ENCODE measurements at places on chromosomes 3 and 15. TPM values are rescaled to one million over a fixed set of nuclear protein-coding genes. Genes with fewer than 3 reads are reported as not detected.
A peak's percentile ranks its signal among the peaks of the same experiment; 100 is the strongest.

LAMB2 gene
- 181 TPM for total RNA-seq

LRRC2 gene
- 0.21 TPM for total RNA-seq

DNA sequence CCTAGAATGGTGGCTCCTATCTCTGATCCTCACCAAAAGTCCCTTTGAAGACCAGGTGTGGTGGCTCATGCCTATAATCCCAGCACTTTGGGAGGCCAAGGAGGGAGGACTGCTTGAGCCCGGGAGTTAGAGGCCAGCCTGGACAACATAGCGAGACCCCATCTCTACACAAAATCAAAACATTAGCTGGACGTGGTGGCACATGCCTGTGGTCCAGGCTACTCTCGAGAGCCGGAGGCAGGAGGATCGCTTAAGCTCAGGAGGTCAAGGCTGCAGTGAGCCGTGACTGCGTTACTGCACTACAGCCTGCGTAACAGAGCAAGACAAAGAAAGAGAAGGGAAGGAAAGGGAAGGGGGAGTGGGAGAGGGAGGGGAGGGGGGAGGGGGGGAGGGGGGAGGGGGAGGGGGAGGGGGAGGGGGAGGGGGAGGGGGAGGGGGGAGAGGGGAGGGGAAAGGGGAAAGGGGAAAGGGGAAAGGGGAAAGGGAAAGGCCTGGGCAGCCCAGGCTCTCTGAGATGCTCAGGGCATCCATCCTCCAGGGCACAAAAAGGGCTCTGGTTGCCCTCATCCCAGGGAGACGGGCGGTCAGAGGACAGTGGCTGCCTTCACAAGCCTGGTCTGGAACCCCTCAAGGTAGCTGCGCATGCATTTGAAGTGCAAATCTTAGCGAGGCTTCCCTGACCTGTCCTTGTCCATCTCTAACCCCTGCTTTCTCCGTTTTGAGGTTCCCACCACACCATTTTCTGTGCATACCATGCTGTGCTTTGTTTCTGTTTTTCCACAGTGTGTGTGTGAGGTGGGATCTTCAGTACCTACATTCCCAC lies 76.1 kb downstream of the LDHAL6B start:
- no peaks in the 10 kb centered on the region for H3K36me3 ChIP-seq
- H3K27me3 ChIP-seq, result no peaks in the 10 kb centered on the region
- no peak for DNase-seq
- peaks cover 22% of the 10 kb centered on the region for H3K4me1 ChIP-seq

GRCh38 chr15:90561344-90562244 lies 31.9 kb downstream of the CRTC3 start:
- H3K27ac ChIP-seq, result no peak overlapping the region
- peaks cover 23% of the 10 kb centered on the region for H3K4me1 ChIP-seq
- DNase-seq, result no peak
- no peaks in the 10 kb centered on the region for H3K36me3 ChIP-seq

GRCh38 chr3:63960048-63960711 lies 48.0 kb upstream of the SCAANT1 start:
- H3K27me3 ChIP-seq, result no peaks in the 10 kb centered on the region
- peaks cover 10% of the 10 kb centered on the region for H3K4me1 ChIP-seq
- peak; percentile 53 for DNase-seq
- peak overlapping the region; percentile 75 for H3K27ac ChIP-seq
- peak overlapping the region; percentile 22 for H3K4me3 ChIP-seq

- H3K36me3 ChIP-seq, result no peaks in the 10 kb centered on the region
- no peak for DNase-seq
- H3K4me1 ChIP-seq, result no peaks in the 10 kb centered on the region
Measured at GRCh38 chr3:86948822-86949221, 42.1 kb downstream of the VGLL3 start.

GRCh38 chr15:76059320-76060117 lies at the start of gene TMEM266:
Gene TMEM266, plus strand, starts transcription at chr15:76059985. Its CDS starts 74,279 bp downstream, at chr15:76134264.
- no peaks in the 10 kb centered on the region for H3K36me3 ChIP-seq
- peak within 1 kb of the TSS; percentile 79 for H3K4me3 ChIP-seq
- no peaks in the 10 kb centered on the region for H3K27me3 ChIP-seq
- DNase-seq, result peak; percentile 49
- peaks cover 4% of the 10 kb centered on the region for H3K4me1 ChIP-seq
- no peak within 1 kb of the TSS for H3K27ac ChIP-seq

DNA sequence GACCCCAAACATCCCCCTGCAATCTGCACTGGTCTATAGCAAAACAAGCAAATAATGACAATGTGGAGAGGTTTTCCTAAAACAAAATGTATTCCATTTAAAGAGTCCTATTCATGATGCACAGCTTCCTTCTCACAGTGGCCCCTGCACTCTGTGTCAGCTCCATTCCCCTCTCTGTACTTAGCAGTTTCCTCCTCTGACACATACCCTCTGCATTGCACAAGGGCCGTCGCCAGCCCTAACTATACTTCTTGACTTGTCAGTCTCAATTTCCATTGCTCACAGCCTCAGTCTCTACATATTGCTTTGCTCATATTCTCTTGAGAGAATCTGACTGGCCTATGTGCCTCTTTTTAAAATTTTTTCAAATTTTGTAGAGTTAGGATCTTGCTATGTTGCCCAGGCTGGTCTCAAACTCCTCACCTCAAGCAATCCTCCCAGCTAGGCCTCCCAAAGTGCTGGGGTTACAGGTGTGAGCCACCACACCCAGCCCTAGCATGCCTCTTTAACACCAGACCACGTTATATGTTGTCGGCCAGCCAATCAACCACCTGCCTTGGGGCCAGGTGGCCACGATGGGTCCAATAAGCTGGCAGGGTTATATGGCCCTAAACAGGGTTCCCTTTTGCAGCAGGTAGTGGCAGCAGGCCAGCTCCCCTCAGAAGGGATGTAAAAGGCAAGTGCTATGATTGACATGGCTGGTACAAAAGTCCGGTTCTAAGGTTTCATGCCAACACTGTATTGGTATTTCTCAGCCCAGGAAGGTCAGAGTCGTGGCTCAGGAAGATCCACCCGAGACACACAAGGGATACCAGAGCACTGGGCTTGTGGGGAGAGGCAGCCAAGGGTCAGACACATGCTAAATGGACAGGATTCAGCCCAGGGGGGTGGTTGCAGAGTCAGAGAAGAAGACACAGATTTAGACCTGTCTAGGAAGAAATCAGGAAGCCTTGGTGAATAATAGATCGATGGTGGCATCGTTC lies 59.0 kb upstream of the SMAD3 start:
- no peaks in the 10 kb centered on the region for H3K27me3 ChIP-seq
- DNase-seq, result no peak
- peaks cover 12% of the 10 kb centered on the region for H3K4me1 ChIP-seq

DNA sequence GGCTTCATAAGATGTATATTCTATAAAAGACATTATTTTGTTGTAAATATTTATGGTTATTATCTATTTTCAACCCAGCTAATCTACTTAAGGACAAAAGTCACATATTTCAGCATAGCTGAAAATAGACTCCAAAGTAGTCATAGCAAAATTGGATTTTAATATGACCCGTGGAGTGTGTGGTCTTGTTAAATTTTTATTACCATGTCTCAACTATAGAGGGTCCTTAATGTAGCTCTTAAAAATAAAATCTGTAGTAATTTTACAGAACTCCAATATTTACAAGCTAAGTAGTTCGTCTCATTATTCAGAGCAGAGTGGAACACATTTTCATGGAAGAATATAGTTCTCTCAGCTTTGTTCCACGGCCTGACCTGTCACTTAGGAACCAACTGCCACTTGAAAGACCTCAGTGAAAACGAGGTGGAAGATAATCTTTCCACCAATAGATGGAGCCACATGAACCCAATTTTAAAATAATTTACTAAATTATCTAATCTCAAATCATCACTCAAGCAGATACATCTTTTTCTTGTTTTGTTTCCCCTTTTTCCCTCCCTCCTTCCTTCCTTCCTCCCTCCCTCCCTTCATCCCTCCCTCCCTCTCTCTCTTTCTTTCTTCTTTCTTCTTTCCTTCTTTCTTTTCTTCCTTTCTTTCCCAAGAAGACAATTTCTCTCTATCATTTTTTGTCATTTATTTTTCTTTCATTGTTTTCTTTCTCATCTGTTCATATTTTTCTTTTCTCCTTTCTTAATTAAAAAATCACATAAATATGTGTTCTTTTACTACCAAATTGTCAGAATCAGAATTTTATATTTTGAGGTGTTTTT lies 97.2 kb downstream of the CLDN1 start:
- H3K27ac ChIP-seq, result no peak overlapping the region
- no peaks in the 10 kb centered on the region for H3K36me3 ChIP-seq

DNA sequence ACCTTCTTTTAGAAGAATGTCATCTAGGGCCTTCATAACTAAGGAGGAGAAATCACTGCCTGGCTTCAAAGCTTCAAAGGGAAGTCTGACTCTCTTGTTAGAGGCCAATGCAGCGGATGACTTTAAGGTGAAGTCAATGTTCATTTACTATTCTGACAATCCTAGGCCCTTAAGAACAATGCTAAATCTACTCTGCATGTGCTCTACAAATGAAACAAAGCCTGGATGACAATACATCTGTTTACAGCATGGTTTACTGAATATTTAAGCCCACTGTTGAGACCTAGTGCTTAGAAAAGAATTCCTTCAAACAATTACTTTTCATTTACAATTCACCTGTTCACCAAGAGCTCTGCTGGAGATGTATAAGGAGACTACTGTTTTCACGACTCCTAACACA lies 160.4 kb upstream of the EPHA3 start:
- DNase-seq, result no peak
- H3K27me3 ChIP-seq, result no peaks in the 10 kb centered on the region
- H3K4me1 ChIP-seq, result no peaks in the 10 kb centered on the region

Data from Caco-2 (cell line).